ENCODE measurements at places on chromosomes 11 and 22.
A peak's percentile ranks its signal among the peaks of the same experiment; 100 is the strongest.

DNA sequence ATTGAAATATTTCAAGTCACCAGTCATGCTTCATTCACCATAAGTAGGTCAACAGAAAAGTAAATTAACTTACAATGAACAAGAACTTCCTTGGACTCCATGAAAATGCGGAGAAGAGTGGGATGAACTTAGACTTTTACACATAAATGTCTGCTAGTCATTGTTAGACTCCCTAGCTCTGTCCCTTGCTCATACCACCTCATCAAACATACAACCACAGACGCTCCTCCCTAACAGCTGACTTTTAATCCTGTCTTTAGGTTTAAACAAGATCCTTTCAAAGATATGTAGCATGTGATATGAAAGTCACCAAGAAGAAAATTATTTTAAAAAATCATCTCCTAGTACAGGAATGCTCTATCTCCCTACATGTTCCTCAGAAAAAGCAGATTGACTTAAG is 248.1 kb downstream of the DLG2 start:
- no peak for DNase-seq

DNA sequence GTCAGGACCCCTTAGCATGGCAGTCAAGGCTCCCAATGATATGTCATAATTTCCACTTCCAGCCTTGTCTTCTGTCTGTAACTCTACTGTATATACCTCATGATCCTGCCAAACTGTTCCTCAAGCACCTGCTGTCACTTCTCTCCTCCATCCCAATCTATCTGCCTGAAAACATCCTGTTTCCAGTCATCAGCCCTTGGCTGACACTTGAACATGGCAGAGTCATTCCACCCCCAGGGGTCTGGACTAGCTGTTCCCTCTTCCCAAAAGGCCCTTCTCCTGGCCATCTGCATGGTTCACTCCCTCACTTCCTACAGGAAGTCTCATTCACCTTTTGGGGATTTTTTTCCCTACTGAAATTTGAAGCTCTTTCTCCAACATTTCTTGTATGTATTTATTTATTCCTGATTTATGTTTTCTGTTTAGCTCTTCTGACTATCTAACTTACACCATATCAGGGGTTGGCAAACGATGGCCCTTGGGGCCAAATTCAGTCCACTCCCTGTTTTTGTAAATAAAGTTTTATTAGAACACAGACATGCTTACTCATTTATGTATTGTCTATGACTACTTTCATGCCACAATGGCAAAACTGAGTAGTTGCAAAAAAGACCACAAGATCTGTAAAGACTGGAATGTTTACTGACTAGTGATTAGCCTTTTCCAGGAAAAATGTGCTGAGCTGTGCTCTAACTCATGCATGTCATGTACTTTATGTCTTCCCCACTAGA is 278.4 kb downstream of the KIRREL3 start:
- no peak for DNase-seq

DNA sequence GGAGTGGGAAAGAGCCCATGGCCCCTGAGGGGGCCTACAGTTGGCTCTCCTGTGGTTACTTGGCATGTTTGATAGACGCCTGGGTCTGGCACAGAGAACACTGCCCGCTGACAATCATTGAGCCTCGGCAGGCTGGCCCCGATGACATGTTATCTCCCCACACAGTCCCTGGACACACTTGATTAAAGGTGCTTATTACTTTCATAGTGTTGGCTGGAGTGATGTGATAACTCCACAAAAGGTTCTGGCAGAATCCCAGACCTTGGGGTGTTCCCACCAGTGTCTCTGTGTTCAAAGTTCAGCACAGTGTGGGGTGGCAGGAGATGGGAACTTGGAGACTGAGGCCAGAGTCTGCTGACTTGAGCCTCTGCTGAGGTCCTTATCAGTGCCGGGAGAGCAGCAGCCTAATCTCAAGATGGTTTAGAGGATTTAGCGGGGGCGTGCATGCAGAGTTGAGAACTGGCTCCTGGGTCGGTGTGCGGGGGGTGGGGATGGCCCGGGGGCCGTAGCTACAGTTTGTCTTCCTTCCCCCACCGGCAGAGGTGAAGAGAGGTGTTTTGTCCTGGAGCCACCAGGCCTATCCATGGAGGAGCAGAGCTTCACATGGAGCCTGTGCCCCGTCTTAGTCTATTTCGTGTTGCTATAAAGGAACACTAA is 22.5 kb downstream of the PARVB start:
- no peak for DNase-seq

- no peak for DNase-seq
Measured at GRCh38 chr11:92297567-92298553, 73.2 kb downstream of the FAT3 start.

DNA sequence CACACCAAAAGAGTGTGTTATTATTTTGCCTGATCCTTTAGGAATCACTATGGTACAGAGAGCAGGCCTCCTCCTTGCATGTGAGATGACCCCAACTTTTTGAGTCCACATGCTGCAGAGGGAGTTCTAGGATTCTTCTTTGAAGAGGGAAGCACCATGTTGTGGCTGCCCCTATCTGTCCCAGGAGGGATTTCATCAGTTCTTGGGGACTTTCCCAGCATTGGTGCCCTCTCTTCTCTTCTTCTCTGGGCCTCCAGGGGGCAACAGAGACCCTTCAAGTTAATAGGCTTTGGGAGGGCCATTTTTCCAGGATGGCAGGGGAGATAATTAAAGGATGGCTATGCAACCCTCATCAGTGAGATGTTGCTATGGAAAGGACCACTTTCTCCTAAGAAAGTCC is 3.6 kb downstream of the MMP1 start:
- DNase-seq: peak; percentile 41

DNA sequence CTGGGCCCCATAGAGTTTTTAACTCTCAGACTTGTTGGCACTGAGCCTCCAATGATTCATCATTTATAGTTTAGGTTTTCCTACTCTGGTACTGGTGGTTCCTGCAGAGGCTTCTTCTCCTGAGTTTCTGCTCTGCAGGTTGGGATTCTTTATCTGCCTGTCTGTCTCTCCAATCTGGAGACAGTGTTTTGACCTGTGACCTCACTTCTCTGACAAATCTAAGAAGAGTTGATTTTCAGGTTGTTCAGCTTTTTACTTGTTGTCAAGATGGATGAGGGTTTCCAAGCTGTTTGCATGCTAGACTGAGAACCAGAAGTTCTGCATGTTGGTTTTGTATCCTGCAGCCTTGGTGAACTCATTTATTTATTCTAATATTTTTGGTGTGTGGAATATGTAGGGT is 63.9 kb downstream of the JAM3 start:
- DNase-seq: no peak

GRCh38 chr11:47400768-47401279 is 7.6 kb upstream of the SLC39A13 start:
- DNase-seq: no peak

GRCh38 chr11:12087075-12088004 is 23.1 kb upstream of the MICAL2 start:
- DNase-seq: peak; percentile 62

- DNase-seq: no peak
Measured at GRCh38 chr11:62141111-62142042, 17.6 kb downstream of the INCENP start.

All from activated CD4-positive, alpha-beta T cell treated with anti-CD3 and anti-CD28 coated beads for 36 hours (primary cell).